Glomerular endothelial cell (primary cell): ENCODE measurements at places on chromosomes 2 and 18.

- peak; percentile 90 for DNase-seq
Measured at GRCh38 chr2:204325468-204325867, 219.8 kb upstream of the PARD3B start.

DNA sequence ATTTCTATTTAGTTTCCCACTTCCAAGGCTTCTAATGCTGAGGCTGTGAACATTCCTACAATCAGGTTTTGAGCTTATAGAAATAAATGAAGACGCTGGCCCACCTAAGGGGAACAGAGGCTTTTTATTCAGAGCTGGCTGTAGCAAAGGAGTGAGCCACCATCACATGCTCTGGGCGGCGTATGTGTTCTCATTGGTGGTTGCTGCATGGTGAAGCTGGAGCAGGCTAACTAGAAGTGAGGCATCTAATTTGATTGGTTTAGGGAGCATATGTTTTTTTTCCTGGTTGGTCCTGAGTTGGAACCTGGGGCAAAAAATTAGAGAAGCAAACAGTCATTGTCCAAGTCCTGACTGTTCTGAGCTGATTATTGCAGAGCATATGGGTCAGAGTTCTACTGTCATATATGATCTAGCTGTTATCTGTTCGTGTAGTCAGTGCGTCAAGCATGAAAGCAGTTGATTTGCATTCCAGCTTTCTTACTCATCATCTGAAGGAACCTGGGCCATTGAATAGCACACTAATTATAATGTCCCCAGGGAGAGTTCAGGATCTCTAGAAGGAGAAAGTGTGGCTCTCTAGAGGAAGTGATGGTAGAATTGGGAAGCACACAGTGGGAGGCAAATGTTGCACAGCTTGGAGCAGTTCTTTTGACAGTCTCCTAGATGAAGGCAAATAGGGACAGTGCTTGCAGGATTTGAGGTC lies 279.6 kb downstream of the PARD3B start:
- no peak for DNase-seq

- DNase-seq: no peak
Measured at GRCh38 chr2:236715491-236715961, 145.9 kb downstream of the ACKR3 start.

GRCh38 chr2:197092431-197092830 lies 165.9 kb upstream of the PGAP1 start:
- DNase-seq: no peak

GRCh38 chr2:37348155-37348554 lies 3.7 kb downstream of the QPCT start:
- DNase-seq: no peak

- DNase-seq: no peak
Measured at GRCh38 chr18:48342581-48342980, 66.6 kb downstream of the ZBTB7C start.

DNA sequence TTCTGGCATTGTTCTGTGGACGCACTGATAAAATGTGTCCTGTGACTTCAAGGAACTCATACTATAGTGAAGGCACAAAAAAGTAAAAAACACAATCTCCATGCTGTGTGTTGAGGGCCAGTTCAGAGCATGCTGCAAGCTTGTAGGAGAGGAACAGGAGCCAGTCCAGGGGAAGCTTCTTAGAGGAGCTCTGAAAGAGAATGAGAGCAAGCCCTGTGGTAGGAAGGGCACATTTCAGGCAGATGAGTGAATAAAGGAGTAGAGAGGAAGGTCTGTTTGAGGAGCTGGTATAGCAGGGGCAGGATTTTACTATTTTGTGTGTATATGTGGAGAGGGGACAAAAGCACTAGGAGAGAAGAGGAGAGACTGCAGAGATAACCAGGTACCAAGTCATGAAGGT lies 478.3 kb downstream of the ZEB2 start:
- DNase-seq: no peak

- no peak for DNase-seq
Measured at GRCh38 chr2:43572244-43572643, 23.6 kb downstream of the THADA start.

GRCh38 chr2:11498543-11499034 lies 32.6 kb upstream of the E2F6 start:
- no peak for DNase-seq

DNA sequence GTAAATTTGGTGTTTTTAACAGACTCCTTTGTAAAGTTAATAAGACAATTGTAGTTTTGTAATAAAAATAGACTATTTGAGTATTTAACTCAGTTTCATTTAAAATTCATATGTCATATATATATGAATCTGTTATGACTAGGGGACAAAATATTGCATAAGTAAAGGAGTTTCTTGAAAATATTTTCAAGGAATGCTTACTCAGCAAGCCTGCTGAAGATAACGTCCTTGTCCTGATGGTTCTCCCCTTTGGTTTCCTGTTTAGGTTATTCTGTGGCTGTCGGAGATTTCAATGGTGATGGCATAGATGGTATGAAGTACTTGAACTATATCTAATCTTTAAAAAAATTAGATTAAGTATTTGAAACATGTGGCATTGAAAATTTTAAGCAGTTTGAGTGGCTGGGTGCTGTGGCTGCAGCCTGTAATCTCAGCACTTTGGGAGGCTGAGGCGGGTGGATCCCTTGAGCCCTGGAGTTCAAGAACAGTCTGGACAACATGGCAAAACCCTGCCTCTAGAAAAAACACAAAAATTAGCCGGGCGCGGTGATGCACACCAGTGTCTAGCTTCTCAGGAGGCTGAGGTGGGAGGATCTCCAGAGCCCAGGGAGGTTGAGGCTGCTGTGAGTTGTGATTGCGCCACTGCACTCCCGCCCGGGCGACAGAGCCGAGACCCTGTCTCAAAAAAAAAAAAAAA lies 47.1 kb downstream of the ITGAV start:
- DNase-seq: no peak

- DNase-seq: no peak
Measured at GRCh38 chr2:151029406-151030157, 232.1 kb downstream of the RBM43 start.

DNA sequence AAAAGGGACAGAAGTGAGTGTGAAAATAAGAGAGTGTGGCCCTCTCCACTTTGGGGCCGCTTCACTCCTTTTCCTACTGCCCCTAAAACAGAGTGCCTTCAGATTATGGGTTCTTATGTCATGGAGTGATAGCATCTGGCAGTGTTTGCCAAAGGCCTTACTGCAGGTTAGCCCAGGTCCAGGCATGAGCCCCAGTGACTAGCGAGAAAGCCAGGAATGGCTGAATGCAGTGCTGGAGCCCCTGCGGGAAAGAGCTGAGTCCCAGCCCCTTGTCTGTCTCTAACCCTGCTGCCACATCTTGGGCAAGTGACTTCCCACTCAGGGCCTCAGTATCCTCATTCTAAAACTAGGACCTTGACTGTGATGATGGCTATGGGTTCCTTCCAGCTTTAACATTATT lies 6.0 kb downstream of the IGFBP5 start:
- DNase-seq: no peak

GRCh38 chr2:236965021-236965840 lies 120.5 kb upstream of the COPS8 start:
- DNase-seq: no peak

GRCh38 chr2:30374380-30374779 lies 72.7 kb upstream of the LCLAT1 start:
- DNase-seq: no peak

DNA sequence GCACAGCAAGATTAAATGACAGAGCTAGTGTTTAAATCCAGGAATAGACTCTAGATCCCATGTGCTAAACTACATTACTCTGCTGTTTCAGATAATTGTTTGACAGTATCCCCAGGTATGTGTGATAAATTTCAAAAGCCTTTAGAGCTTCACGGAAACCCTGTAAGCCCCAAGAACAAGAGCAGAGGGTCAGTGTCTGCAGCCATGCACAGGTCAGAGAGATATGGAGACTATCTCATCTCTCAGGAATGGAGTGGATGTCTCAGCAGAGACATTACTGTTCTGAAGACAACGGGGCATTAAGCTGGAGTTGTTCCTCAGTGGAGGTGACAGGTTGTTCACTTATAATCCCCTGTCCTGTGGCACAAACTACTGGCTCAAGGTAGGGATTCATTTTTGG lies 139.1 kb upstream of the FOSL2 start:
- DNase-seq: no peak

DNA sequence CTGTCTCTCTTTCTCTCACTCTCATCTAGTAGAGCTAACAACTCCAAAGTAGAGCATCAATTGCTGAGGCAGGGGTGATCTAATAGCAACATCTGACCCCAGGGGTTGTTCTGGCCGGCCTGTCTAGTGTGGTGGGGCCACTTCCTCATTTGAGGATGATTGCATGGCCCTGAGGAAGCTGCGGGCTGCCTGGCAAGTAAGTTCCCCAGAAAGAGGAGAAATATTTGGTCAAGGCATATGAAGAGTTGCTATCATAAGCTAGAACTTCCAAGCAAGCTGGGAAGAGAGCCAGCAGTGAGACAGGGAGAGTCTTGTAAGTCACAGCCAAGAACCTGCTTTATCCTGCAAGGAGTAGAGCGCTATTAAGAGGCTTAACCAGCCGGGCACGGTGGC lies 50.8 kb upstream of the TMEM87B start:
- DNase-seq: no peak

- DNase-seq: no peak
Measured at GRCh38 chr2:146661473-146662096, 1183.2 kb upstream of the ACVR2A start.

GRCh38 chr2:109721135-109721534 lies 73.0 kb upstream of the RGPD5 start:
- no peak for DNase-seq

DNA sequence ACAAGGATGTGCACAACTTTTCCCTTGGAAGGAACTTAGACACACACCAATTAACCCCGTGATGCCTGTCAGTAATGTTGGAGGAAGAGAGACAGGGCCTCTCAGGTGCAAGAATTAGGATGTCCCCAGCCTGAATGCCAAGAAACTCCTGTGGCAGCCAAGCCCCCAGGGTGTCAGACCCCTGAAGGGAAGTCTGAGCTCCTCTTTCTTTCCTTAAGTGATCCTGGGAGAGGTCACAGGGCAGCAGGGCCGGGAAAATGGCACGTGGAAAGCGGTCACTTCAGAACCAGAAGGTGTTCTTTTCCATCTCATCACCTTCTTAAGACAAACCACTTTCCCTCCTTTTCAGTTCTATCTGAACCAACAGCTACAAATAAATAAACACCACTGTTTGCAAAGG lies 185.9 kb downstream of the ANAPC1 start:
- DNase-seq: no peak

DNA sequence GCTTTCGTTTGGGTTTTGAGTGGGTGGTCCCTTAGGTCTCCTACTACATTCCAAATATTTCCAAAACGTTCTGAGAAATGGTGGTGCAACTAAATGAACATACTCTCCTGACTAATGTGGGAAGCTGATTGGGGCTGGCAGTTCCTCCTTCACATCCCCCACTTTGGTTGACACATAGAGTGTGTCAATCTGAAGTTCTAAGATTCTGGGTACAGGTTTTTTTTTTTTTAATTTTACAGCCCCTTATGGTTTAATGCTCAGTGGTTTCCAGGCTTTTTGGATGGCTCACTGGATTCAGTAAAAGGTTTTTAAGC lies 58.4 kb upstream of the ITGB6 start:
- no peak for DNase-seq

GRCh38 chr2:104701411-104701911 lies 152.5 kb upstream of the POU3F3 start:
- no peak for DNase-seq

GRCh38 chr2:55236992-55237543 lies 4.6 kb downstream of the RPS27A start:
- DNase-seq: no peak

- no peak for DNase-seq
Measured at GRCh38 chr2:96163768-96164429, 18.7 kb upstream of the DUSP2 start.

- DNase-seq: no peak
Measured at GRCh38 chr2:154556607-154557006, 141.9 kb upstream of the KCNJ3 start.

- DNase-seq: no peak
Measured at GRCh38 chr2:233285921-233286320, 21.7 kb upstream of the SAG start.

- no peak for DNase-seq
Measured at GRCh38 chr2:234635284-234635683, 138.4 kb upstream of the ARL4C start.

GRCh38 chr2:32562906-32563305 lies 64.9 kb upstream of the TTC27 start:
- DNase-seq: no peak

GRCh38 chr2:46384457-46384815 lies 87.2 kb downstream of the EPAS1 start:
- no peak for DNase-seq

- DNase-seq: no peak
Measured at GRCh38 chr2:197088694-197089093, 162.2 kb upstream of the PGAP1 start.

DNA sequence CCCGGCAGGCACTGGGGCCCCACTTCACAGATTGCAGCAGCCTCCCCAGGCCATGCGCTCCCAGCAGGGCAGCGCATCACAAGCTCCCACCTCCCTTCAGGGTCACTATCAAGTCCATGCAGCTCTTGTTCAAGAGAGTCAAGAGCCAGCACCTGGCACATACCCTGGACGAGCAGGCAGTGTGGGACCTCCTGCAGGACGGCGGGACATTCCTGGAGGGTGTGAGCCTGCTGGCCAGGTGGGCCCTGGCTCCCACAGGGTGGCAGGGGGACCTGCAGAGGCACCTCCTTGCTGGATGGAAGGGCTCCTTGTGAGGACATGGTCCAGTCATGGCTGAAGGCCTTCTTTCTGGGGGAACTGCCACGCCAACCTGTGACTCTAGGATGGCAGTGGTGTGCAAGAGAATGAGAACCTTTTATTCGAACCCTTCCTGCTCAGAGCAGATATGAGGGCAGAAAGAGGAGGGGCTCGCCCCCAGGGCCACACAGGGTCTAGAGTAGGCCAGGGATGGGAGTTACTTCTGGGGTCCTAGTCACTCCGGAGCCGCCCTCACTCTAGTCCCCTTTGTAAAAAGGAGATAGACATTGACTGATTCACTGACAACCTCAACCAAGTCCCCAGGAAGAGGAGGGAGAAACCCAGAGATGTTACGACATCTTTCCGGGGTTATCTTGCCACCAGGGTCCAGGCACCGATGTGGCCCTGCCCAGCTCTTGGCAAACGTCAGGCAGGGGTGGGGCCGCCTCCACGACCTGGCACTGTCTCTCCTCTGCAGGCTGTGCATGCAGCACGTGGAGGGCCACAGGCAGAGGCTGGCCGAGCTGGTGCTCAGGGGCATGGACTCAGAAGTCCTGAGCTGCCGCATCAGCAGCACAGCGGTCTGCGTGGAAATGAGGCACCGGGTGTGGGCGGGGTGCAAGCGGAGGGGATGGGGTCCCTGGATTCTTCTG lies 31.3 kb downstream of the HJURP start:
- no peak for DNase-seq
